ENCODE measurements at places on chromosomes 6 and 20. TPM values are rescaled to one million over a fixed set of nuclear protein-coding genes. Genes with fewer than 3 reads are reported as not detected.

Gene HFE
- 2.1 TPM for total RNA-seq

Gene TRIM31
- total RNA-seq = not detected

Gene FAM217A
- total RNA-seq = not detected

Gene ASIP
- not detected for total RNA-seq

Gene ME1
- total RNA-seq = 0.32 TPM

Gene PAK5
- not detected for total RNA-seq

Gene NTSR1
- total RNA-seq = not detected

Gene NT5E
- total RNA-seq = 10.5 TPM

Gene KCNQ2
- total RNA-seq = 0.66 TPM

Gene BPIFB1
- total RNA-seq = not detected

Gene RCAN2
- 0.95 TPM for total RNA-seq

Gene TSPO2
- not detected for total RNA-seq

Gene KIF6
- total RNA-seq = not detected

Gene KAT14
- 11.6 TPM for total RNA-seq

Gene TNF
- 69.5 TPM for total RNA-seq

Gene VSX1
- total RNA-seq = not detected

Gene GUCA1A
- total RNA-seq = 0.61 TPM

Gene C6orf52
- total RNA-seq = not detected

Gene SRSF12
- 1.1 TPM for total RNA-seq

Measured in activated T-helper 17 cell treated with anti-CD3 and anti-CD28 coated beads, Interleukin-2, amount 50 U/mL, for 72 hours (primary cell).